ENCODE measurements at places on chromosomes 11 and 22.

GRCh38 chr11:92384358-92384757 lies 159.7 kb downstream of the FAT3 start:
- DNase-seq: no peak

GRCh38 chr11:1233351-1234053 lies 10.6 kb downstream of the MUC5B start:
- DNase-seq: no peak

DNA sequence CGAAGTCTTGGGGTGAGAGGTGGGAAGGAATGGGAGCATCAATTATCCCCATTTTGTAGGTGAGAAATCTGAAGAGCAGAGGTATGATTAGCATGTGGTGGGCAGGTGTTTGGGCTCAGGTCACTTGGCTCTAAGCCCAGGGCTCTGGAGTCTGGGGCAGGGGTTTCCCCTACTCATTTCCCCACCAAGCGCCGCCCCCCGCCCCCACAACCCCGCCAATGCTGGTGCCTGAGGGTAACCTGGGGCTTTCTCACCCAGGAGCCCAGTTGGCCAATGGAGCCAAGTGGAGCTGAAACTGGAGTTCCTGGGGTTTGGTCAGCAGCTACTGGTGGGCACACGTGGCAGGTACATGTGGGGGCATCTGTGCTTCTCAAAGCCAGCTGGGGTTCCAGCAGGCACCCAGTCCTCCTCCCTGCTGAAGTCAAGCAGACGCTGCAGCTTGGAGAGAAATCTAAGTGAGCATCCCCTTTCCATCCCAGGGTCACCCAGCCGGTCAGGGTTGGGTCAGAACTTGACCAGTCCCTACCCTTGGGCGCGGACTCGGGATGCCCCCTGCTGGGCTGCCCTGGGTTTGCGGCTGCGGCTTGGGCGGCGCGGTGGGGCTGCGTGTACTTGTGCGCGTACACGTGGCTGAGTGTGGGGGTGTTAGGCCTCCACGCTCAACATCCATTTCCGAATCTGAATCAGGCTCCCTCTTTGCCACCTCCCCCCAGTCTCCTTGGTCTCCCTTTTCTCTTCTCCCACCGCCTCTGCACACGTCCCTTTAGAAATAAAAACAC lies 1.7 kb upstream of the CHRM1 start:
- DNase-seq: no peak

DNA sequence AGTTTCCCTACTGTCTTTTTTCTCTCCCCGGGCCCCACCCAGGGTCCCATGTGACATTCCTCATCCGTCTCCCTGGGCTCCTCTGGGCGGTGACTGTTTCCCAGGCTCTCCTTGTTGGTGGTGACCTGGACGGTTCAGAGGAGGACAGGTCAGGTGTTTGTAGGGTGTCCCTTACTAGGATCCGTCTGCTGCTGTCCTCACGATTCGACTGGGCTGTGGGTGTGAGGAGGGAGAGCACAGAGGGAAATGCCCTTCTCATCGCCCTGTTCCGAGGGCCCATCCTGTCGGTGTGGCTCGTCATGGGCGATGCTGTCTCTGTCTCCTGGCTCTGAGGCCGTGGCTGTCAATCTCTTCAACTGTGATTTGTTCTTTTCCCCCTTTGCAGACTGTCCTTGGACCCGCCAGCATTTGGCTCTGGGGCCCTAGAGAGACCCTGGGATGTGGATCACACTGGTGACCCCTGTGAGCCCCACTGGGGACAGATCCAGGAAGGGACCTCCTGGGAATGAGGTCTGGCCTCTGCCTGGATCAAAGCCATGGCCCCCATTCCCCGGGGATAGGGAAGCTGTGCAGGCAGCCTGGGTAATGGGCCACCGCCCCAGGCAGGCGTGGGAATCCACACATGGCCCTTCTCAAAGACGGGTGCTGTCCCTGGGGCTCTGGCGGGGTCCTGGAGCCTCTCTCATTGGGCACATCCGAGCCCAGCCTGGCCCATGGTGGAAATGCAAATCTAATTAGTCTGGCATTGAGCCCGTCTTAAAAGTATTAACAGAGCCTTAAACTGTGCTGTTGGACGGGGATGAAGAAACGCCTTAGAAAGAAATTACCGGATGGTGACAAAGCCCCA lies 46.8 kb upstream of the KCNQ1OT1 start:
- DNase-seq: no peak

GRCh38 chr11:77311701-77312100 lies 10.2 kb upstream of the GDPD4 start:
- DNase-seq: no peak

- no peak for DNase-seq
These were observed 45.8 kb downstream of the HEPHL1 start for GRCh38 chr11:94066901-94067429.
